ENCODE measurements at places on chromosomes 16 and 17.

DNA sequence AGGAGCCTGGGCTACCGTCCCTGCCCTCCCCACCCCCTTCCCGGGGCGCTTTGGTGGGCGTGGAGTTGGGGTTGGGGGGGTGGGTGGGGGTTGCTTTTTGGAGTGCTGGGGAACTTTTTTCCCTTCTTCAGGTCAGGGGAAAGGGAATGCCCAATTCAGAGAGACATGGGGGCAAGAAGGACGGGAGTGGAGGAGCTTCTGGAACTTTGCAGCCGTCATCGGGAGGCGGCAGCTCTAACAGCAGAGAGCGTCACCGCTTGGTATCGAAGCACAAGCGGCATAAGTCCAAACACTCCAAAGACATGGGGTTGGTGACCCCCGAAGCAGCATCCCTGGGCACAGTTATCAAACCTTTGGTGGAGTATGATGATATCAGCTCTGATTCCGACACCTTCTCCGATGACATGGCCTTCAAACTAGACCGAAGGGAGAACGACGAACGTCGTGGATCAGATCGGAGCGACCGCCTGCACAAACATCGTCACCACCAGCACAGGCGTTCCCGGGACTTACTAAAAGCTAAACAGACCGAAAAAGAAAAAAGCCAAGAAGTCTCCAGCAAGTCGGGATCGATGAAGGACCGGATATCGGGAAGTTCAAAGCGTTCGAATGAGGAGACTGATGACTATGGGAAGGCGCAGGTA lies 762 bp downstream of the CDK12 start:
- peak; percentile 54 for DNase-seq

DNA sequence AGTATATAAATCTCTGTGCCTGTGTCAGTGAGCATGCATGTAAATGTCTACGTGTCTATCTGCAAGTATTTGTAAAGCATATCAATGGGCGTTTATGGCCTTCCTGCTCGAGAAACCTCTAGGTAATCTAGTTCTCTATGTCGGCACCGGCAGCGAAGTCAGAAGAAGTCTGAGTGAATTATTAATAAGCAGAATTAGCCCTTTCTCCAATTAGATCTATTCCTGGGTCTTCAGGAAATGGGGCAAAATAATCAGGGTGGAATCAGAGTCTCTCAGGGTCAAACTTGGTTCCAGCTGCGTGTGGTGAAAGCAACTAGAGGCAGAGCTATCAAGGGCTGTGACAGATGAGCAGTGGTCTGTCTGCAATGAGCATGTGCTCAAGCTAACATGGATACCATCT lies at the start of gene C17orf78:
C17orf78 (plus strand) TSS at position 280 of the 400 bp plus-strand sequence; CDS start at position 388, 108 bp downstream.
- DNase-seq = no peak

DNA sequence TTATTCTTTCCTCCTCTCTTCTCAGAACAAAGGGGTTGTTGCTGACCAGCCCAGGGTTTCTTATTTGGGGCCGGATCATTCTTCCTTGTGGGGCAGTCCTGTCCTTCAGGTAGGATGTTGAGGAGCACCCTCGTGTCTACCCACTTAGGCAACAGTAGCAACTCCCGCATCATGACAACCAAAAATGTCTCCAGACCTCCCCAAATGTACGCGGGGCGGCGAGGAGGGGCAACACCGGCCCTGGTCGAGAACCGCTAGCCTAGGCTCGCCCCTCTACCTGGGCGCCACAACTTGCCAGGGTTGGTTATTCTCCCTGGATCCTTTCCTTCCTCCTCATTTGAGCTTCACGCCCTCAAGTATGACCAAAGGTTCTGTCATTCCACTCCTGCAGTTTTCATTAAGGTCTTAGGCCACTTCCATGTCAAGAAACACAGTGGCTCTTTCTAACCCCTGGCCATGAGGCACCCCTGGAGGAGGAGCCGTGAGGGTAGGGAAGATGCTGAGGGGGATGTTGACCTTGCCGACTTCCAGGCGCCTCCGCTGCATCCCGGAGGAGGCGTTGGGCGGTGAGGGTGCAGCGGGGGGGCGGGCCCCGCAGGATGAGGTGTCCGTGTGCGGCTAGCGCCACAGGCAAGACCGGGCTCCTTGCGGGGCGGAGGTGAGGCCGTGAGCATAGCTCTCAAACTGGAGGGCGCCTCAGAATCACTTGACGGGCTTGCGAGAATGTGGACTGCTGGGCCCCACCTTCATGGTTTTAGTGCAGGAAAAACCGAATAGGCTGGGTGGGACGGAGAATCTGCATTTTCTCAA lies 712 bp upstream of the SPECC1 start:
- DNase-seq = no peak

- no peak for DNase-seq
These were observed 352.5 kb downstream of the FOXL1 start for GRCh38 chr16:86930663-86931373.

DNA sequence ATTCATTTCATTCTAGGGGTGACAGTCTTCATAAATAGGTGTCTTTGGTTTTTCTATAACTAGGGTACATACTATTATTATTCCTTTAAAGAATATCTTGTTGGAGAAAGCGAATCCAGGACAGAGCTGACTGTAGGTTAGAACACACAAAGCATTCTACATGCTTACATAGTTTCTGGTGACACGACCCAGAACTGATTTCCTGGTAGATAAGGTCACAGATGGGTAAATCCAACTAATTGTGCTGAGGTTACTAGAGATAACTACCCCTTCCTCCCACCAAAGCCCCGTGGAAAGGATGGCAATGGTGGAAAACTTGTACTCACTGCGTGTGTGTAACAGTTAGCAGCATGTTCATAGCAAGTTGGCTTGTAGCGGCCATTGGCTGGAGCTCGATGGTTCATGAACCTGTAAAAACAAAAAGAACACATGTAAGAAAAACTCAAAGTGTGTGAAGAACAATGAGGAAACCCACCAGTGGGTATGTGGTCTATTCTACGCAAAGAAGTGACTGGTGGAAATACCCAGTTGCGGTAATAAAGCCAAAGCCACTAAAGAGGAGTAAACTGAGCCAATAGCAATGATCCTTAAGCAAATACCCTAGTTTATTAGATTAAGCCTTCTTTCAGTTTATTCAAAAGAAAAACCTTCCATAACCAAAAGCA lies 7.7 kb downstream of the MMD start:
- no peak for DNase-seq

GRCh38 chr17:39212841-39213480 lies 12.8 kb downstream of the STAC2 start:
- DNase-seq = no peak

DNA sequence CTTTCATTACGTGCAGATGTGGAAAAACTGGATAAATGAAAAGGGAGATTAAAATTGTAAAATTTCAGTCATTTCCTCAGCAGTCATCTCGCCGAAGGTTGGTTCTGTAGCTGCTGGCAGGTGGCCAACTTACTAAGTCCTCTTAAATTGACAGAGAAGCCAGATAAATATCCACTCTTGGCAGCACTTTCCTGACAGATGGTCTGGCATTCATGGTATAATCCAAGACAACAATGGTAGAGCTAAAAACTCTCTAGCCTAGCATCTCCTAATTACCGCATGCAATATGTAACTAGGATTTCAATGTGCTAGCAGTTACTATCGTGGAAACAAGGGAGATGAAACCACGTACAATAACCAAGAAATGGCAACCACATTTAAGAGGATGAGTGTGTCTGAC lies 306.3 kb downstream of the CNTNAP4 start:
- DNase-seq = peak; percentile 58

DNA sequence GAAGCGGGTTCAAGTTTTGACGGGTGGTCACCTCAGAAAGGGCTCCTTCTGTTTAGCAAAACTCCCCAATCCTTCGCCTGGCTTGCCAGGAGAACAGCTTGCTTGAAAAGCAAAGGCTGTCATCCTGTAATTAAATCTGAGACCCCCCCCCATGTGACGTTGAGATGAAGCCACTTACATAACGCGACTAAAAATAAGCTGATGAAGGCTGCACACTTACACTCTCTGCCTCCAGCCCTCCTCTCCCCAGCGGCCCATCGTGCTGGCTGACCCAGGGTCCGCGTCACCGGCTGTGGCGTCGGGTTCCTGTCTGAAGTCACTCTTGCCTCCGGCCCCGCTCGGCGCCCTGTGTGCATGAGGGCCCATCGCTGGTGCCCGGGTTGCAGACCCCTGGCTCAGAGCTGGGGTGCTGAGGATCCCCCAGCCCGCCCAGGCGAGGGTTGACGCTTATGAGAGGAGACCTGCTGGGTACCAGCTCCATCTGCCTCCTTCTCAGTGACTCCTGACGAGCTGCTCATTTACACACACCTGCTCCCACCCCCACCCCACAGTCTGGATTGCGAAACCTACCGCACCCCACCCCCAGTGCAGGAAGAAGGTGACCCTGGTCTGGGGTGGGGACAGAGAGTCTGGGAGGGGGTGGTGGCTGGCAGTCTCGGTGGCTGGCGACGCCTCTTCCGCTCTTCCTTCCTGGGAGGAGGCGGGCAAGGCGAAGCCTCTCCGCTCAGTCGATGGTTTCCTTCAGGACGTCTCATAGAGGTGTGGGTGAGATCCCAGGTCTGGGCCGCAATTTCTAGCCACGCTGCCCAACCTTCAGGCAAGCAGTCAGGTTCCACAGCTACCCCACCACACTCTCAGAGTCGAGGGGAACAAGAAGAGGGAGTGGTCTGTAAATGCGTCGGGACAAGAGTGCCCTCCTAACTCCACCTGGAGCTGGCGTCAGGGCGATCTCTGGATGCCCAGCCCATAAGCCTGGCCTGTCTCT lies 3.1 kb upstream of the BAIAP2 start:
- no peak for DNase-seq
